Hematopoietic multipotent progenitor cell treated with erythropoietin and hydrocortisone succinate and interleukin-3 and kit ligand, for 15 days (in vitro differentiated cells): ENCODE measurements at places on chromosomes 11 and 22.

DNA sequence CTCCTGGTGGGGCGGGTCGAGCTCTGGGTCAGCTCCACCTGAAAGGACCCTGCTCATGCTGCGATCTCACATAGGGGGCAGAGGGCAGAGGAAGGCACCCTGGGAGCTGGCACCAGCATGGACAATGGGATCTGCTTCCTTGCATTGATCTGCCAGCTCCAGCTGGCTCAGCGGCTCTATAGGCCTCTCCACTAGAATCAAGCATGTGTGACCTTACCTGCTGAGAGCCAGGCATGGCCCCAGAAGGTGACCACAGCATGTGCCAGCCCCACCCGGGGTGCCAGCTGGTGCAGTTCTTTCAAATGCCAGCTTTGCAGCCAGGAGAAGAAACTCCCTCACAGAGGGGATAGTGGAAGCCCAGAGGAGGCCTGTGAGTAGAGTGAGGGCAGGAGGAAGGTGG, 22.0 kb upstream of the KLHL35 start:
- no peak for DNase-seq

GRCh38 chr11:68137833-68138232, 16.6 kb upstream of the CHKA start:
- DNase-seq = no peak

DNA sequence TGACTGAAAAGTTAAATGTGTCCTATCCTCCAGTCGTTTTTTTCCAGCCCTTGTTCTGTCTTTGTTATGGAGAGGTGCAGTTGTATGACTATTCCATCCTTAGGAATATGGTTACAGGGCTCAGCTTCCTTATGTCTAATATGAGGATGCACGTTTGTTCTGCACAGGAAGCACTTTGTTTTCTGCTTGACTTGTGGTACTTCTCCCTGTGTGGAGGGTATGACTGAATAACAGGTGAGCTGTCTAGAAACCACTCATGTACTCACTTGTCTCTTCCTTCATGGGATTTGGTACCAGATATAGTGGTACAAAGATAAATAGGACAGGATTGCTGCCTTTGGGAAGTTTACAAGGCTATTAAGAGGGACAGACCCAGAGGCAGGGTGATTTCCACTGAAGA, 17.4 kb downstream of the CABIN1 start:
- no peak for DNase-seq

GRCh38 chr11:45517171-45517770, 148.2 kb downstream of the CHST1 start:
- no peak for DNase-seq

GRCh38 chr11:125999234-125999880, 53.5 kb downstream of the VSIG10L2 start:
- DNase-seq = no peak

DNA sequence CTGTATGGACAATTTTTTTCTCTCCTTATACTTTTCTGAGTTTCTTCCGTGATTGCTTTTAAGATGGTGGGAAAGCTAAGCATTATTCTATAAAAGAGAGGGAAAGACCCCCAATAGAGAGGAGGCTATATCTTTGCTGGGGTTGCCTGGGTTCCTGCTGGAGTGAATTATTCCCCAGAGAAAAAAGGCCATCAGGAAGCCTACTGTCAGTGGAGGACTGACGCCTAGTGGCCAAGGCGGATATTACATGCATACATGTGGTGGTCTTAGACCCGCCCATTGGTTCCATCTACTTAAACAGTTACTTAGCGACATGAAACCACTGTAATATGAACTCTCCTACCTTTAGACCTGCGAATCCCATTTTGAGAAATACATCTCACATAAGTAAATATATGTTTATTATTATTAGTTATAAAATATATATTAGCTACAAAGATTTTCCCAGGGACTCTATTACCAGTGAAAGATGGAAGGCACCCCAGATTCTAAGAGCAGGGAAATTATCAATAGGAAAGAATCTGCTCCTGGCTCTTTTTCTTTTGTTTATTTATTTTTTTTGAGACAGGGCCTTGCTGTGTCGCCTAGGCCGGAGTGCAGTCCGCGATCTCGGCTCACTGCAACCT, 15.7 kb upstream of the PGA3 start:
- peak; percentile 81 for DNase-seq

- no peak for DNase-seq
These were observed 103.7 kb downstream of the GAB2 start for GRCh38 chr11:78313898-78314297.

DNA sequence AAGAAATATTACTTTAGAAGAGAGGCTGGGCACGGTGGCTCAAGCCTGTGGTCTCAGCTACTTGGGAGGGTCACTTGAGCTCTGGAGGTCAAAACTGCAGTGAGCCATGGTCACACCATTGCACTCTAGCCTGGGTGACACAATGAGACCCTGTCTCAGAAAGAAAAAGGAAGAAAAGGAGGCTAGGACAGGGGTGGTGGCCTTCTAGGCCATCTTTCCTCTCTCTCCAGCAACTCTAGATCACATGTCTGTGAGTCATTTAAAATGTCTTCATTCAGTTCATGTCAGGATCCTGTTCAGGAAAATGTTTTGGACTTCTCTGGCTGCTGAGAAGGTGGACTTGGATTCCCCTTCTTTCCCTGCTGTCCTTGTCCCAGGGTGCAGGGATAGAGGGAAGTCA, 53.3 kb downstream of the PPFIA1 start:
- no peak for DNase-seq

- no peak for DNase-seq
These were observed 15.8 kb downstream of the LHFPL7 start for GRCh38 chr22:24930678-24931077.

- no peak for DNase-seq
These were observed 34.9 kb upstream of the TRPC6 start for GRCh38 chr11:101618709-101619108.

- no peak for DNase-seq
These were observed 234.9 kb upstream of the SESN3 start for GRCh38 chr11:95465887-95466286.

GRCh38 chr11:69909561-69910518, 90.6 kb upstream of the FGF3 start:
- peak; percentile 32 for DNase-seq

GRCh38 chr11:48001438-48002021, 21.2 kb downstream of the PTPRJ start:
- no peak for DNase-seq

DNA sequence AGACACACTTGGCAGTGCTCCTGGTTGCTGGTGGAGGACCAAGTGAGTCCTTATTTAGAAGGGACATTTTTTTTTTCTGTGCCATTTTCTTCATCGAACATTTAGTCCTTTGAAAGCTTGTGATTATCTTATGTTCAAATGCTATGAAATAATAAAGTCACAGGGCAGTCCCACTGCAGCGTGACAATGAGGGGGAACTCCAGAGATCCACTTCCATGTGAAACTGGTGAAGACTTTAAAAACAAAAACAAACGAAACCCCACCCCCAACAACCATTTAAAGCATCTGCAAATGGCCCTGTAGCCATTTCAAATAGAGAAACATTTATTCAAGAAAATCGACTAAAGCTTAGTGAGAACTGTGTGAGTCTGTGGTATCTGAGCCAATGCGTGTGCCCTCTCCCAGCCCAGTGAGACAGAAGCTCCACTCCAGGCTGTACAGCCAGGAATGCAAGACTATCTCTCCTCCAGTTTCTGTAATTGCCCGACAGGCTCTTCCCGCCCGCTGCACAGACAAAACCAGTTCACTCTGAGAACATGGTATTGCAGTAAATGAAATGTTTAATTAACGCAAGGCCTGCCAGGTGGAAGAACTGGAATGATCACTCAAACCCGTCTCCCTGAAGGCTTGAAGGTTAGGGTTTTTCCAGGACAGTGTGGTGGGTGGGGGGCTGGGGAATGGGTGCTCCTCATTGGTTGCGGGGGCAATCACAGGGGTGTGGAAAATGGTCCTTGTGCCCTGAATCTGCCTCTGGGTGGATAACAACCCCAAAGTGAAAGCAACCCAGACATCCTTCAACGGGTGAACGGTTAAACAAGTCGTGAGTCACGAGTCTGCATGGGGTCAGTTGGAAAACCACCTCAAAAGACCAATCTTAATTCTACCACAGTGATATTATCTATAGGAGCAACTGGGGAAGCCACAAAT, 8.4 kb downstream of the KRTAP5-6 start:
- DNase-seq = no peak

DNA sequence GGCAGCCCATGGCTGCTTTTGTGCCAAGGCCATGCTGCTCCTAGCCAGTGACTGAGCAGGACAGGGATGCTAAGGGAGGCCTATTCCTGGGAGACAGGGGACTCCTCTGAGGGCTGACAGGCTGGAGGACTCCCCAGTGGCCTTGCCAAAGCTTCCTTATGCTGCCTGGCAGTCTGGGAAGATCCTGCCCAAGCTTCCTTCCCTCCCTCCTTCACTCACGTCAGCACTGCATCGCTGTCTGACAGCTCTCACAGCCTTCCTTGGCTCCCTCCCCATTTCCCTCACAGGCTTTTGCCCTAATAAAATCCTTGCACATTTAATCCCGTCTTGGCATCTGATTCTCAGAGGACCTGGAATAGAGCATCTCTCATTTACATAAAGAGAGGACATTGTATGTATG, 26.5 kb downstream of the HTR3A start:
- DNase-seq = no peak

DNA sequence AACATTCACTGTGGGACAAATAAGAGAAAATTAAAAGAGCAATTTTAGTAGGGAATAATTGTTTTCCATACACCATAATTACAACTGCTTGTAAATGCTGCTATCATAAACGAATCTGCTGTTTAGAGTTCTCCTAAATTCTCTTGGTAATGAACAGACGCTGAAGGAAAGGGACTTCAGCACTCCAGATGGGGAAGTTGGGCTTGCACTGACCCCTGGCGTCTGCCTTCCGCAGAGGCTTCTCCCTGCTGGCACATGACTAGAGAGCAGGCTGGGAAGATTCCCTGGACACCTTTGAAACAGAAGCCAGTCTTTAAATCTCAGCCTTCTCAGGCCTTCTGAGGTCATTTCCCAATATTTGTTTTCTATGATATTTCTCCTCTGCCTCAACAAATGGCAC, 84.1 kb downstream of the NXPE2 start:
- DNase-seq = peak; percentile 5

GRCh38 chr11:14417186-14417585, 58.2 kb upstream of the RRAS2 start:
- no peak for DNase-seq

DNA sequence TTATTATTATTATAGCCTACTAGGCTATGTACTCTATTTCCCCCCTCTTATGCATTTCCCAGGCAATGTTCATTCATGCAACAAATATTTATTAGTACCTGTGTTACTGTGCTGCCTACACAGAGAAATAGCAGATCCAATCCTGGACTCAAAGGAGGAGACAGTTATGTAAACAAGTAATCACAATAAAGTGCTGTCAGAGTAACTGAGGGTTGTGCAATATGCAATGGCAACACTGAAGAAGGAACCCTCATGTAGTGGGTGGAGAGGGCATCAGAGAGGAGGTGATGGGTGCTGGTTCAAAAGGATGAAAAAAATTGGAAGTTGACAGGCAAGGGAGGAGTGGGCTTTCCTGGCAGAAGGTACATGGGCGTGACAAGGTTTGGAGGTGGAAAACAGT, 886 bp upstream of the P4HA3 start:
- no peak for DNase-seq

- DNase-seq = no peak
These were observed 2.4 kb downstream of the TIMP3 start for GRCh38 chr22:32803738-32804435.

- DNase-seq = no peak
These were observed 19.7 kb downstream of the ALG9 start for GRCh38 chr11:111851636-111852035.

- no peak for DNase-seq
These were observed 77.7 kb downstream of the PTPRJ start for GRCh38 chr11:48058064-48058463.

DNA sequence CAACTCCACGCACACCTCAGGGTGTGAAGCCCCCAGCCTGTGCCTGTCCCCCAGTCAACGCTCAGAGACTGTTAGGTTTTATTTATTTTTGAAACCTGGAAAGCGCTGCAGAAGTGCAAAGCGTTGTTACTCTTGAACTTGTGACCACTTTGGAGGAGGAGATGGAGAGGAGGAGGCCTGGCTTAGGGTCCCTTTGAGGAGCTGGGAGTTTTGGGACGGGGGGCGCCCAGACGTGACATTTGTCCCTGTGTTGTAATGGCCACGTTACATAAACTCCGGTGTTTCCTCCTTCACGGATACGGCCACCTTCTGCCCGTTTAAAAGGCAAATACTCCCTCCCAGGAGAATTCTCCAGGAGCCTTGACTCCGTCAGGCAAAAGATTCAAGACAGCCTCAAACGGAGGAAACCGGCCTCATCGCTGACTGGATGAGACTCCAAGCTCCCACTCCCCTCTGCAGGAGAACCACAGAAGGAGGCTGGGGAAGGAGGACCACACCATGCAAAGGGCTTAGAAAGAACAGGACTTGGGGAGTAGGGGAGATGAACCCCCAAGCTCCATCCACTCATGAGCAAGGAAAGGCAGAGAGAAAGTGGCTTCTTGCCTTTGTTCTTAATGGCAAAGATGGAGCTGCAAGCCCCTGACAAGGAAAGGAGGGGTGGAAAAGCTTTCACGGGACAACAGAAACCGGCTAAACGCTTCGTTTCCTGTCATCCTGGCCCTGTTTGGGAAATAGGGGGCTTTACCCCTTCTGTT, 630 bp downstream of the PIK3IP1 start:
- peak; percentile 15 for DNase-seq

DNA sequence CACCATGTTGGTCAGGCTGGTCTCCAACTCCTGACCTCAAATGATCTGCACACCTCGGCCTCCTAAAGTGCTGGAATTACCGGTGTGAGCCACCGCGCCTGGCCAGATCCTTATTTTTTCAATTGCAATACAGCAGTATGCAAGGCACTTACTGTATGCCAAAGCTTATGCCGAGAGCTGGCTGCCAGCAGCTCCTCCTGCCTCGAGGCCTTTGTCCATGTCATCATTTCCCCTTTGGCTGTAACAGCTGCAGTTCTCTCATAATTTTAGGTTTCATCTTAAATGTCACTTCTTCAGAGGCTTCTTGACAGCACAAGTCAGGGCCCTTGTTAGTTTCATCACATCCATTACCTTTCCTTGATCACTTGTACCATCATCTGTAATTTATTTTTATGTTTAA, 1.5 kb upstream of the SREBF2 start:
- DNase-seq = no peak

DNA sequence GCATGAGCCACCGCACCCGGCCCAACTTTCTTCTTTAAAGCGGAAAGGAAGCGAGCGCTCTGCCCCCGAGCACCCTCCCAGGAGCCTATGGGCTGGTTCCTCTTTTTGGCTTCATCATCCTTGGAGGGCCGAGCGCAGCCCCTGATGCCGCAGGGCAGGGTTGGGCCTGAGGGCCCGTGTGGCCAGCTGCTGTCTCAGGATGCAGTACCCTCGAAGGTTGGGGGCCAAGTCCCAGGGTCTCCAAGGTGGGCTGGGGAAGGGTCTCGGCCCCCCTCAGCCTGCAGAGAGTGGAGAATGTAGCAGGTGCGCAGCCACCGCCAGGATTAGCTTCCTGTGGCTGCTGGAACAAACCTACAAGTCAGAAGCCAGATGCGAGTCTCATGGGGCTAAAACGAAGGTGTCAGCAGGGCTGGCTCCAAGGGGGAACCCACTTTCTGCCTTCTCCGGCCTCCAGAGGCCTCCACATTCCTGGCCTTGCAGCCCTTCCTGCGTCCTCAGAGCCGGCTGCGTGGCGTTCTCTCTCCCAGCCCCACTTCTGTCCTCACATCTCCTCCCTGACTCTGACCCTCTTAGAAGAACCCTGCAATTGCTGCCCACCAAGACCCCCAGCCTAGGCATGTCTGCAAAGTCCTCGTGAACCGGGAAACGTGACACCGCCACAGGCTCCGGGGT, 2.9 kb downstream of the PANX2 start:
- no peak for DNase-seq
